ENCODE measurements at places on chromosomes 12 and 14.

GRCh38 chr14:32939254-32940065 is 781 bp downstream of the NPAS3 start:
- DNase-seq: no peak

- DNase-seq: no peak
Observed at GRCh38 chr14:104554088-104554607, 25.4 kb upstream of the C14orf180 start.

- DNase-seq: no peak
Observed at GRCh38 chr12:117968151-117968789, 520 bp downstream of the KSR2 start.

GRCh38 chr12:13288937-13289652 is 92.6 kb downstream of the EMP1 start:
- DNase-seq: no peak

DNA sequence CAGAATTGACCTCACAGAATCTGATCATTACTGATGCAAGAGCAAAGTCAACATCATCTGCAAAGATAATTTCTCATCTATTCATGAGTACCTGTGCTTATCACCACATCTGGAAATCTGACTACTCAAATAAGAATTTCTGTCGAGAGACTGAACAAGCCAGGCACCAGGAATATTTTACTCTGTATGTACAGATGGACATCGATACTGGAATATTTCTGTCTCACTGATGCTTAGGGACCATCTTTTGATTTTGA is 105.2 kb downstream of the BICD1 start:
- DNase-seq: peak; percentile 23

- DNase-seq: no peak
Observed at GRCh38 chr12:125744201-125744600, 679.0 kb downstream of the AACS start.

- no peak for DNase-seq
Observed at GRCh38 chr14:52329678-52330369, 15.7 kb downstream of the PTGER2 start.

GRCh38 chr14:87217023-87217422 is 776.0 kb downstream of the GALC start:
- no peak for DNase-seq

GRCh38 chr12:15525441-15525840 is 203.1 kb downstream of the PTPRO start:
- no peak for DNase-seq

DNA sequence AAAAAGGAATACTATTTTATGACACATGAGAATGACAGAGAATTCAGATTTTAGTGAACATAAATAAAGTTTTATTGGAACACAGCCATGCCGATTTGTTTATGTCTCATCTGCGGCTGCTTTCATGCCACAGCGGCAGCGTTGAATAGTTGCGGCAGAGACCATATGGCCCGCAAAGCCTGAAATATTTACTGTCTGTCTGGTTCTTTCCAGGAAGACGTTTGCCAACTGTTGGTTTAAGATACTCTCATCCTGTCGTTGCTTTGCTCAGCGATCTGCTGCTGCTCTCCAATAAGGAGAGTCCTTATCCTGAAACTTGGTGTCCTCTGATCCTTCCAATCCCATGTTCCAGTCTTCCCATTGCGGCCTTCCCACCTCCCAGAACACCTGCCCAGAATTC is 89.9 kb downstream of the SLC24A4 start:
- no peak for DNase-seq

- no peak for DNase-seq
Observed at GRCh38 chr12:96623656-96624217, 134.4 kb downstream of the CFAP54 start.

DNA sequence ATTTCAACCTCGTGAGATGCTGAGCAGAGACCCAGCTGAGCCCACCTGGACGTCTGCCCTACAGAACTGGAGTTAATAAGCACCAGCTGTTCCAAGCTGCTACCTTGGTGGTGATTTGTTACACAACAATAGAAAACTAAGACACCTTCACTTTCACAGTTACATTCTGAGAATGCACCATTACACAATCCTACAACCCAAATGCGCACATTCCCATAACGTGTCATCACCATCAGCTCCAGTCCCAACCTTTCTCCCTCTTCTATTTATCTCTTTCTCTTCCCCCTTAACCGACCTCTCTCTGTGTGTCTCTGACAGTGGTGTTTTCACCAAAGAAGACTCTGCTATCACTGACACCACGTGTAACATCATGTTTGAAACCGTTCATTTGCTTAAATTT is 91.9 kb downstream of the TMEM132D start:
- no peak for DNase-seq

GRCh38 chr12:122094735-122095631 is 16.4 kb downstream of the MLXIP start:
- DNase-seq: no peak

DNA sequence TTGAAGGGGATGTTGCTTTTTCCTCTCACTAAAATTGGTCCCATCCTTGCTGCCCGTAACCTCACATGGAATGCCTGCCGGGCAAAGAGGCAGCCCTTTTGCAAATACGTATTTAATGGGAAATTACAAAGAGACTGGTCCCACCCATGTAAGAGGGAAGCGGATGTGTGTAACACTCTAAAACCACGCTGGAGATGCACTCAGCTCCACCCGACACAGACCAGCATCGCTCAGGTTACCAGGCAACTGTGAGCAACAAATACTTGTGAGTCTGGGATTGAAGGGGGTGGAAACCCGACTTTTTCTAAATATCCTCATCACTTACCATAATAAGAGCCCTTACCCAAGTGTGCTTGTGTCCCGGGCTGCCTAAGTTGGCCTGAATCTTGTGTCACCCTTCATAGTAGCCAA is 47.7 kb downstream of the ELK3 start:
- no peak for DNase-seq

- DNase-seq: peak; percentile 54
Observed at GRCh38 chr12:6080149-6081045, 44.1 kb downstream of the VWF start.

DNA sequence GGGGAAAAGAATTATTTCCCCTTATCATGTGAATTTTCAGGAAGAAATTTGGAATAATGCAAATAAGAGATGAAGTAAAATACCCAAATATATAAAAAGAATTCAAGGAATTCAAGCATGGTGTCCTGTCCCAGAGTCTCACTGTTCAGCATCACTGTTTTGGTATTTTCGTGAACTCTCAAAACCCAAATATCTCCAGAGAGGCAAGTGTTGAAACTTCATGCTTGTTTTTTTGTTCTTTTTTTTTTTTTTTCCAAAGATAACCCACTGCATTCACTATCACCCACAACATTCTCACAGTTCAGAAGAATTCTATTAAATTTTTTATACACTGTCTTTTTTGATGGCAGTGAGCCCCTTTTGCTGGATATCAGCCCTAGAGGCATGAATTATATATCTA is 354.9 kb downstream of the DIO2 start:
- no peak for DNase-seq

- DNase-seq: no peak
Observed at GRCh38 chr12:110844551-110845338, 2.0 kb upstream of the CCDC63 start.

- DNase-seq: no peak
Observed at GRCh38 chr12:104458694-104459367, 2.1 kb downstream of the CHST11 start.

DNA sequence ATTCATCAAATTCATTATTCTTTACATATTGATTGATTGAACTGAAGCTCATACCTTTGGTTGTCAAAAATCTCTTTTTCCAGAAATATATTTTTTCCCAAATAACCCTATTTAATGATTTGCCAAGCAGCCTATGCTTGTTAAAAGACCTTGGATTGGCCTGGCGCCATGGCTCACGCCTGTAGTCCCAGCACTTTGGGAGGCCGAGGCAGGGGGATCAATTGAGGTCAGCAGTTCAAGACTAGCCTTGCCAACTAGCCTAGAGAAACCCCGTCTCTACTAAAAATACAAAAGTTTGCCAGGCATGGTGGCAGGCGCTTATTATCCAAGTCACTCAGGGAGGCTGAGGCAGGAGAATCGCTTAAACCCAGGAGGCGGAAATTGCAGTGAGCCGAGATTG is 165.1 kb upstream of the MGAT4C start:
- DNase-seq: no peak

GRCh38 chr14:89384023-89384422 is 33.0 kb downstream of the FOXN3 start:
- no peak for DNase-seq

DNA sequence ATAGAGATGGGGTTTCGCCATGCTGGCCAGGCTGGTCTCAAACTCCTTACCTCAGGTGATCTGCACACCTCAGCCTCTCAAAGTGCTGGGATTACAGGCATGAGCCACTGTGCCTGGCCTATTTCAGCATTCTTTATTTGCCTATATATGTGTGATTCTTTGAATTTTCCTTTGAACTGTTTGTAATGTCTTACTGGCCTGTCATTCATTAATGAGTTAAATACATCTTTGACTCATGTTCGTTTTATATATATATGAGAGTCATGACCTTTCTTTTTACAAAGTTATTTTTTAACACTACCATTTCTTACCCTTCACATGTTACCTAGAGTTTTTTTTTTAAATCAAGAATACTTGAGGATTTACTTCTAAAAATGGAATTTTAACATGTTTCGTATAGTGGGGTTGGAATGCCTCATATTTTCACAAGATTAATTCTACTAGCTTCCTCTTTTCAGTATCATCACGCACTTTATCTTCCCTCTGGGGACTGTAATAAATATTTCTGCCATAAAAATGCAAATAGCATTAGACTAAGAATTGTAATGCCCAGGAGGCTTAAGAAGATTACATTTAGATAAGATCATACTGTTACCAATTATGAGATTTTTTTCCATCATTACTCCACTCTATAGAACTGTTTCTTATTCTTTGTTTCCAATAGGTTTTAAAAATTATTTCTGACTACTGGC is 66.7 kb downstream of the NTN4 start:
- DNase-seq: no peak

- DNase-seq: no peak
Observed at GRCh38 chr14:78455896-78456435, 285.8 kb downstream of the NRXN3 start.

DNA sequence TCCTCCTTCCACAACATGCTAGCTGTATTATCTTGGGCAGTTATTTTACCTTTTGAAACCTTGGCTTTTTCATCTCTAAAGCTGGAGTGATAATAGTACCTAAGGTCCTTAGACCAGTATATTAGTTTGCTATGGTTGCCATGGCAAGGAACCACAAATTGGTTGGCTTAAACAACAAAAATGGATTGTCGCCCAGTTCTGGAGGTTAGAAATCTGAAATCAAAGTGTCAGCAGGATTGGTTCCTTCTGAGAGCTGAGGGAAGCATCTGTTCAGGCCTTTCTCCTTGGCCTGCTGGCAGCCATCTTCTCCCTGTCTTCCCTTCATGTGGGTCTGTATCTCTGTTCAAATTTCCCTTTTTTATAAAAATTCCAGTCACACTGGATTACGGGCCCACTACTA is 55.5 kb upstream of the SLC35F4 start:
- DNase-seq: no peak

DNA sequence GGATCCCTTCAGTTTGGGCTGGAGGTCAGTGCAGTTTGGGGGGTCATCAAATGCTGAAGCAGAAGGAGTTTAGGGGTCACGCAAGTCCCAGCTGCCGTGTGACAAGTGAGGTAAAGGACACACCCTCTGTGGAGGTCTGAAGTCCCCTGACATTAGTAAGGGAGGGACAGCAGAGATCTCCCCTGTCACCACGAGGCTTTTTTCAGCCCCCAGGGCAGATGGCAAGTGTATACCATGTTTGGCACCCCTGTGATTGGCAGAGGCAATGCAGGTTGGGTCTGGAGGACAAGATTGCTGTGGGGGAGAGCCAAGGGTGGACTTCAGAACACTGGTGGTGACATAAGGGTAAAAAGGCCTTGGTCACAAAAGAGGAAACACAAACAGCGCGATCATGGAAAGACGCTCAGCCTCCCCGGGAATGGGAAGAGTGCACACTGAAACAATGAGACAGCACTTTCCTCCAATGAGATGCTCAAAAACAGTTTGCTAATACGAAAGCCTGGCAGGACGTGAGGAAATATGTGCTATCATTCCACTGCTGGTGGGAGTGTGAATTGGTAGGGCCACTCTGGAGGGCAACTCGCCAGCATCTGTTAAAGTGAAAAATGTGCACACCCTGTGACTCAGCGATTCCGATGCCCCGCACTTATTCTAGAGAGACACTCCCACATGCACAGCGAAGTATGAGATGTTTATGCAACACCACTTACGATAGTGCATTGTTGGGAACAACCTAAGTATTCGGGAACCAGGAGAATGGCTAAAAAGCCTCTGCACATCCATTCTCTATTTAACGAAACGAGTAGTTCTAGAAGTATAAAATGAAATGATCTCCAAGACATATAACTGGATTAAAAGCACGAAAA is 14.4 kb upstream of the CD27 start:
- no peak for DNase-seq

DNA sequence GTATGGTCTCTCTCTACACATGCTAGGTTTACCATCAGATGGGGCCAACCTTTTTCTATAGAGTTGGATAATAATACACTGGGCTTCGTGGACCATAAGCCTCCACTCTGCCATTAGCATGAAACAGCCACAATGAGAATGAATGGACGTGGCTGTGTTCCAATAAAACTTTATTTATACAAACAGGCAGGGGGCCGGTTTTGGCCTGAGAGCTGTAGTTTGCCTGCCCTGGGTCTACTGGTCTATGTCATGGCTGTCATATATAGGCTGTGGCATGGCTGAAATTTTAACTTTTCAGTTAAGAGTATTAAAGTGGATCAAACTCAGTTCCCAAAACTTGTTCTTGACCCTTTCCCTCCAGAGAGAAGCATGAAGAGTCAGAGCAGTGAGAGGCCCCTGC is 120.3 kb upstream of the MYL2 start:
- no peak for DNase-seq

DNA sequence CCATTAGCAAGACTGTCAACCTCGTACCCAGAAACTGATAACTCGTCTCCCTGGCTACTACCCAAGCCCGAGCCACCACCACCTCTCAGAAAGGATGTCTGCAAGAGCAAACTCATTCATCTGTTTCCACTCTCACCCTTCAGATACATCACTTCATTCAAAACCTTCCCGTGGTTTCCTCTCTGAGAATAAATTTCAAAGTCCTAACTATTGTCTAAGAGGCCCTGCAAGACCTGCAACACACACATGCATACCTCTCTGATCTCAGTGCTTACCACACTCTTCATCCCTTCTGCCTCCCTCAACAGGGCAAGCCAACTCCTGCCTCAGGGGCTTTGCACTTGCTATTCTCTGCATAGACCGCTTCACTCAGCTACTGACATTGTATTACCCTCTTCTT is 40.6 kb downstream of the PPP1R13B start:
- DNase-seq: no peak

DNA sequence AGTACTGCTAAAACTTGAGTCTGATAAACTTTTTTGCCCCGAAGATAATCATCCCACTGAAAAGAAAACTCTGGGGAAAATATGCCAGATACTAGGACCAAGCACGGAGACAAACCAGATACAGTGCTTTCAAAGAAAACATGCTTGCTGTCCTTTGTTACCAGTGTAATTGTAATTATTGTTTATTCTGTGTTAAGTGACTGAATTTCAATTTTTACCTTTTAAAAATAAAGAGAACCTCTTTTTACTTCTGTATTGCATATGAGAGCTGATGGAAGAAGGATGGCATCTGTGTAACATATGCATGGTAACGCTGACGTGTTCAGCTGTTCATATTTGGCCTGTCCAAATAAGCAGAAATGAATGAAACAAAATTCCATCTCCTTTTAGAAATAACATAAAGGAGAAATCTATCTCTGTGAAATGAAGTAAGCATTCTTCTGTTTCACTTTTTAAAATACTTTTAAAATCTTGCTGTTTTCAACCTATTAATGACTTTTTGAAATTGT is 22.5 kb downstream of the SLC35E3 start:
- no peak for DNase-seq

GRCh38 chr12:44847888-44848702 is 28.0 kb downstream of the NELL2 start:
- no peak for DNase-seq
